Lower leg skin (tissue), 4 donors: ENCODE measurements at places on chromosomes 12 and 14. TPM values are rescaled to one million over a fixed set of nuclear protein-coding genes. Genes with fewer than 3 reads are reported as not detected.
A peak's percentile ranks its signal among the peaks of the same experiment; 100 is the strongest.

SLC2A14 gene
- not detected for total RNA-seq

HNF1A gene
- total RNA-seq = 0.10 TPM

LRRIQ1 gene
- total RNA-seq = not detected

KRT72 gene
- total RNA-seq = 0.42 TPM

PPFIA2 gene
- 0.84 TPM for total RNA-seq

VRTN gene
- not detected for total RNA-seq

GNS gene
- total RNA-seq = 45.0 TPM

PRPF39 gene
- 32.8 TPM for total RNA-seq

- DNase-seq = no peak
Observed at GRCh38 chr12:95003921-95004272, 400 bp upstream of the NDUFA12 start.

GRCh38 chr12:20403230-20403629, 34.9 kb downstream of the PDE3A start:
- DNase-seq = no peak

DNA sequence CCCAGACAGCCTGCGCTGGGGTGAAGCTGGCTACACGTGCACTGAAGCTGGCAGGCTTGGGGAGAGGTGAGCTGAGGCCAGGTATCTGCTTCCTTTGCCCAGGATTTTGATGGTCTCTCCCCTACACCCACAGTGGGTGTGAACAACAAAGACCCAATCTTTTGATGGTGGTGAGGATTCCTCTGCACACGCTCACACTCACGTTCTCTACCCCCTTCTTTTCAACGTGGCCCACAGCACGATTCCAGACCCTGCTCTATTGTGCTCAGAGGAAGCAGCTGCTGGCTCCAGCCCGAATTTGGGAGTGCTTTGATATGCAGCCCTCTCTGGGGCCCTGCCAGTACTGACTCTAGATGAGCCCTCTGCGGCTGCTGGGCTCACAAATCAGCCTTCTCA, 4.9 kb downstream of the CD9 start:
- no peak for DNase-seq

GRCh38 chr12:95143621-95144205, 70.3 kb upstream of the NR2C1 start:
- no peak for DNase-seq

DNA sequence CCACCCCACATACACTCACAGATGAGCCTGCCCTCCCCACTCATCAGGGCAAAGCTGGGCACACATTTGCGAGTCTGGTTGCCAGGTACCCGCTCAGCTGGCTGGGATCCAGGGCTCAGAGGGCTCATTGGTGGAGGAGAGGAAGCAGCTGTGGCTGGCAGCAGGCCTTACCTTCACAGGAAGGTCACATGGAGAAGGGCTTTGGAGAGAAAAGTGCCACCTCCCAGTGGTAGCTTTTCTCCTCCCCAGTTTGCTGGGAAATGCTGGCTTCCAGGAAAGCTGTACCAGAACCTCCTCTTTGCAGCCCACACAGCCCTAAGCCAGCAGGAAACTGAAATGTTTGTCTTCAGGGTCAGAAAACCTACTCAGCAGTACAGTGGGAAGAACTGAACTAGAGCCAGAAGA, 55.6 kb downstream of the LGMN start:
- DNase-seq = peak; percentile 31

GRCh38 chr12:124188561-124189405, 106.1 kb upstream of the RFLNA start:
- no peak for DNase-seq

- no peak for DNase-seq
Observed at GRCh38 chr14:68286667-68287066, 467.1 kb downstream of the RAD51B start.

GRCh38 chr12:93868771-93869170, 191.6 kb downstream of the CRADD start:
- DNase-seq = no peak

DNA sequence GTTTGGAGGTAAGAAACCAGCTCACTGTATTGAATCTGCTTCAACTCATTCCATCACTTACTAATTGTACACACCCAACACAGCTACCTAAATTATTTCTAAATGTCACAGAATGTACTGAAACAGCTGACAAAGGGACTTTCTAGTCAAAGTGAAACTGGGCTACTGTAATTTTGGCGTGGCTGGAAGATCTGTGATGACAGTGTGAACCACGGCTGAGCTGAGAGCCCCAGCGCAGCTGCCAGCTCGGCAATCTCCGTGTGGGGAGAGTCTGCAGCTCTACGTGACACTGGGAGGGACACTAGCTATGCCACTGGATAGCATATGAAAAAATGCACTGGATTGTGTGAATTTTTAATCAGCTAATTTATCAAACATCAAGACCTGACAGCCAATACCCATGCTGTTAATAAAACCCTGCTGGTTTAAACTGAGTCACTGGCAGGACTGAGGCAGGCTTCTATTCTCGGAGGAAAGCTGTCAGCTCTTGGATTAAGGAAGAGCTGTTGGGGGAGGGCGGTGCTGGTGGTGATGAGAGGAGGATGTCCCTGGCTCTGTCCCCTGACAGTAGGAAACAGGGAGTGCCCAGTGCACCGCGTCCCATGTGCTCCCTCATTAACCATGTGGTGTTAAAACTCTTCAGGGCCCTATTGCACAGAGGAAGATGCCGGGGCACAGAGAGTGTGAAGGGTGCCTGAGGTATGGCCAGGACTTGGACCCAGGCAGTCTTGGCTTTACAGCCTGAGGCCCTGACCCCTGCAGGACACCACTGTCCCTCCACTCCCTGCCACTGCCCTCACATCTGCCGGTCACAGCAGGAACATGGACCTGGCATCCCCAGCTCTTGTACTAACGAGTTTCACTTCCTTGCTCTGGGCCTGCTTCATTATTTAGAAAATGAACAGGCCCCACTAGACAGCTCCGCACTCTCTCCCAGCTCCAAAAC, 13.3 kb downstream of the SLC15A4 start:
- DNase-seq = no peak

GRCh38 chr12:127667131-127667685, 599.8 kb upstream of the TMEM132C start:
- DNase-seq = no peak

DNA sequence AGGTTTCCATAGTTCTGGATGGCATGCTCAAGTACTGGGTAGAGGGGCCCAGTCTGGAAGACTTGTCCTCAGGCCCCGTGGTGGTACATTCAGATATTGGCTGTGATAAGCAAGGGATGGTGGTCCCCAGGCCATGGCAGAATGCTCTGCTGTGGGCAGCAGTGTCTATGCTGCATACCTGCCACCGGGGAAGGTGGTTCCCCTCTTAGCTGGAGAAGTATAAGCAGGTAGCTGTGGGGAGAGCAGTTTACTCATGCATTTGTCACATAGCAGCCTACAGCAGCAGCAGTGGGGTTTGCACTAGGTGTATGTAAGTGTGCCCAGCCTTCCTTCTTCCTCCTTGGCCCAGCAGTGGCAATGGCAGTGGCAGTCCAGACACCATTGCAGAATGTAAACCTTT, 69.3 kb upstream of the ADAMTS20 start:
- no peak for DNase-seq

GRCh38 chr12:116202940-116203339, 74.6 kb downstream of the MED13L start:
- no peak for DNase-seq

DNA sequence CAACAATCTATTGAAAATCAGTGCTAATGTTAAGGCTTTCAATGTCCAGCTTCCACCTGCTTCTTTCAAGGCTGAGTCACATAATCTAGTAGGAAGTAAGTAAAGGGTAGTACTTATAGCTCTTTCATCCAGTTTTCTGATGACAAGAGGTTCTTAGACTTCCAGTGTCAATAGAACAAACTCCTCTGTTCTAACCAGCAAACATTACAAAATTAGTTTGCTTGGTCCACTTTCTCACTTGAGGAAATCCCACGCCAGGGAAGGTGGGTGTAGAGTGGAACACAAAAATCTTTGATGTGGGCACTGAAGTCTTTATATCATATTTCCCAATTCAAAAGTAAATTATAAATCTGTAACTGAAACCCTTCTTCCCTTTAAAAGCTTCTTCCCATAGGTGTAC, 2.6 kb downstream of the NPC2 start:
- no peak for DNase-seq
